ENCODE measurements at places on chromosomes 7 and 10. TPM values are rescaled to one million over a fixed set of nuclear protein-coding genes. Genes with fewer than 3 reads are reported as not detected.

GRCh38 chr7:137772748-137773147 is 74.0 kb downstream of the DGKI start:
- peaks cover 4% of the 10 kb centered on the region for H3K4me1 ChIP-seq
- DNase-seq, result no peak
- no peaks in the 10 kb centered on the region for H3K36me3 ChIP-seq
- H3K27me3 ChIP-seq, result no peaks in the 10 kb centered on the region
- H3K27ac ChIP-seq, result no peak overlapping the region
- H3K4me3 ChIP-seq, result peak overlapping the region; percentile 24

DNA sequence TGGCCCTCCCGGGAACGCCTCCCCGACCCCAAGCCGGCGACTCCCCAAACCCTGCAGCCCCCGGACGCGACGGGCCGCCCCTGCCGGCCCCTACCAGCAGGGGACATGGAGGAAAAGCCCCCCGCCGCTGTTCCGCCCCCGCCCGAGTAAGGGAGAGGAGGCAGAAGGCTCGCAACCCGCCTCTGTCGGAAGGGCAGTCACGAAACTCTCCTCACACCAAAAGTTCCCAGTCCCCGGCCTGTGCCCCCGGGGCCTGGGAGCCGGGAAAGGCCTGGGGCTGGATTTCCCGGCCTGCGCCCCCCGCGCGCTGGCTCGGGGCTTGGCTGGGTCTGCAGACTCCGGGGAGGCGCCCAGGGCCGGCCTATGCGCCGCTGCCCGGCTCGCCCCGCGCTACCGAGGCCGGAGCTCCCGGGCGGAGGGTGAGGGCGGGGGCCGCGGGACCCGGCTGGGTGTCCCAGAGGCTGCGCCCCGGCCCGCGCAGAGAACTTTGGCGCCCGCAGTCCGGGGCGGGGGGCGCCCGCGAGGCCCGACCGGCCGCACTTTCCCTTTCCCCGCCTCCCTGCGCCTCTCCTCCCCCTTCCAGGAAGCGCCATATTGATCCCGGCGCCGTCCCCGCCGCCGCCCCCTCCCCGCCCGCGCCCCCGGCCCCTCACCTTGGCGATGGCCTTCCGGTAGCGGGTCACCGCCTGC is 728 bp downstream of the PARD3 start:
- H3K4me3 ChIP-seq, result peak overlapping the region; percentile 49
- peaks cover 67% of the 10 kb centered on the region for H3K27me3 ChIP-seq
- H3K27ac ChIP-seq, result no peak overlapping the region
- H3K36me3 ChIP-seq, result no peaks in the 10 kb centered on the region
- DNase-seq, result no peak
- H3K4me1 ChIP-seq, result peaks cover 8% of the 10 kb centered on the region

- H3K4me1 ChIP-seq, result no peaks in the 10 kb centered on the region
- no peak for DNase-seq
- H3K4me3 ChIP-seq, result no peak overlapping the region
- H3K36me3 ChIP-seq, result no peaks in the 10 kb centered on the region
These were observed 851.8 kb downstream of the XPNPEP1 start for GRCh38 chr10:109071539-109071938.

Gene MMRN2
- not detected for total RNA-seq

DNA sequence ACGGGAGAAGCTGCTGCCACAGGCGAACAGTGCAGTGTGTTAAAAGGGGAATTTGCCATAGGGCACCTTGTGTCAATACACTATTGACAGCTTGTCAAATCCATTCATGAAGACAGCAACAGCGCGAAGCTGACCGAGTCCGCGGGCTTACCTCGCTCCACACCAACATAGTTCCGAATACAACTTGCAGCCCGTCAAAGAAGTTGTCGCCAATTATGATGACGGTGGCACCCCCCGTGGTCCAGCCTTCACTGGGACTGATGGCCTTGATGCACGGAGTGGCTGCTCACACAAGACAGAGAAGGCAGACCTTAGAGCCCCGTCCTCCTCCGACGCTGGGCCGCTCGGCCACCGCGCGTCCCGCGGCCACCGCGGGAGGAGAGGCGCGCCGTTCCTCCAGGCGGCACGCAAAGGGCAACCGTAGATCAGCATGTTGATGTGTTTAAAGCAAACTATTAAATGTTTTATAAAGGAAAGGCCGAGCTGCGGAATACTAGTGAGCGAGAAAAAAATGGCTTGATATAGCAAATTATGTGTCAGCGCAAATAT is 96.4 kb downstream of the EBF3 start:
- H3K27me3 ChIP-seq, result no peaks in the 10 kb centered on the region
- no peaks in the 10 kb centered on the region for H3K4me1 ChIP-seq
- DNase-seq, result no peak
- H3K27ac ChIP-seq, result no peak overlapping the region

GRCh38 chr10:75377869-75378268 is 23.7 kb downstream of the ZNF503 start:
- no peak overlapping the region for H3K4me3 ChIP-seq
- no peaks in the 10 kb centered on the region for H3K36me3 ChIP-seq
- no peaks in the 10 kb centered on the region for H3K27me3 ChIP-seq
- H3K4me1 ChIP-seq, result no peaks in the 10 kb centered on the region
- H3K27ac ChIP-seq, result no peak overlapping the region

GRCh38 chr10:126199221-126199998 is 188.9 kb downstream of the ADAM12 start:
- H3K4me1 ChIP-seq, result no peaks in the 10 kb centered on the region
- no peaks in the 10 kb centered on the region for H3K27me3 ChIP-seq
- H3K27ac ChIP-seq, result no peak overlapping the region
- no peak overlapping the region for H3K4me3 ChIP-seq
- H3K36me3 ChIP-seq, result no peaks in the 10 kb centered on the region

- no peaks in the 10 kb centered on the region for H3K27me3 ChIP-seq
- no peak for DNase-seq
- H3K4me1 ChIP-seq, result peaks cover 7% of the 10 kb centered on the region
- peaks cover 6% of the 10 kb centered on the region for H3K36me3 ChIP-seq
- no peak overlapping the region for H3K4me3 ChIP-seq
These were observed 46.8 kb downstream of the TET1 start for GRCh38 chr10:68606918-68607317.

DNA sequence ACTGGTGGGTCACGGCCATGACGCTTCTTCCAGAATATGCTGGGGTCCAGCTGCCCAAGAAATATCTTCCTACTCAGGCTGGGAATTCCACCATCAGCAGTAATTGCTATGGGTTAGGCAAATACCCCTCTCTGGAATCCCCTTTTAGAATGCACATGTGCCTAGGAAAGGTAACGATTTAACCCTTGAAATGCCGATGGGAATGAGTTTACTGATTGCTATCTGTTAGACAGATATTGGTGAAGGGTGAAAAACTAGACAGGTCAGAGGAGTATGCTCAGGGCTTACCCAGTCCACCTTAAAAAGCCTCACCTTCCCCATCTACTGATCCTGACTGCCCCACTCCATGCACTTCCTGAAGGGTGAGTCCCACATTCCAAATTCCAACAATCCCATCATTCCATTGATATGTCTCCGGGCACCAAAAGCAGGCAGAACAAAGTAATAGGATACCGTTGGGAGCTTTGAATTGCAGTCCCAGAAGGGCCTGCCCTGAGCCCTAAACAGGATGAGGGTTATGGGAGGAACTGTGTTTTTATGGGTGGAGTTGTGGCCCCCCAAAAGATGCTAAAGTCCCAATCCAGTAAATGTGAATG is 59.3 kb downstream of the DLG5 start:
- H3K27me3 ChIP-seq, result no peaks in the 10 kb centered on the region
- H3K27ac ChIP-seq, result no peak overlapping the region
- no peaks in the 10 kb centered on the region for H3K36me3 ChIP-seq
- DNase-seq, result no peak

DNA sequence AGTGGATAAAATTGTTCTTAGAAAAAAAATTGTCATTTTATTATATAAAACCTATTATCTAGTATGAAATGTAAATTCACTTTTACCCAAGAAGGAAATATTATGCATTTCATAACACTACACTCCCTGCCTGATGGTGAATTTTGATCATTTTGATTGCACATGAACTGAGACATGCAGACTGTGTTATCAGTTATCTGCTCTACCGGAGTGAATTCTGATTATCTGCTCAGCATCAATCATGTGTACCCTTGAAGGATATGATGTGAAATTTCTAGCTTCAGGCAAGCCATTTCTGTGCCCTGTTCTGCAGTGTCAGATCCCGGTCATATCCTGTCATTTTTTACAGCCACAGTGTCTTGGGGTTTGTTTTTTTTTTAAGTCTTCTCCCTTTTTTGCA is 85.0 kb upstream of the FGL2 start:
- no peak overlapping the region for H3K4me3 ChIP-seq
- no peak overlapping the region for H3K27ac ChIP-seq
- no peak for DNase-seq
- no peaks in the 10 kb centered on the region for H3K27me3 ChIP-seq

Gene HOXA3
- not detected for total RNA-seq

DNA sequence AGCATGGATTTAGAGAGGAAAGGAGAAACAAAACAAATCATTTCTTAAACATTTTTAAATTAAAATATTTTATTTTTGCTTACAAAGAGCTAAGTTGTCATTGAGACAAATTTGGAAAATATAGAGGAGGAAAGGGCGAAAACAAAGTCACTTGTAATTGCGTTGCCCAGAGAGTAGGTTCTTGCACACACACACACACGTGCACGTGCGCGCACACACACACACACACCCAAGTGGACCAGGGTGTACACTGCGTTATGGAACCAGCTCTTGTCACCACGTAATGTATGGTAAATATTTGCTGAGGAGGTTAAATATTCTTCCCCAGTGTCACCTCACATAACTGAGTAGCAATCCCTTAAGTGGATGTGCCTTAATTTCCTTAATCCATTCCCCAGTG is 21.6 kb downstream of the SHH start:
- peaks cover 3% of the 10 kb centered on the region for H3K4me1 ChIP-seq
- no peak for DNase-seq
- no peaks in the 10 kb centered on the region for H3K36me3 ChIP-seq

GRCh38 chr10:68934994-68935393 is 21.0 kb upstream of the DDX21 start:
- H3K27ac ChIP-seq, result peak overlapping the region; percentile 47
- no peak overlapping the region for H3K4me3 ChIP-seq
- no peak for DNase-seq
- H3K4me1 ChIP-seq, result peaks cover 21% of the 10 kb centered on the region
- H3K36me3 ChIP-seq, result peaks cover 63% of the 10 kb centered on the region

- H3K4me1 ChIP-seq, result peaks cover 10% of the 10 kb centered on the region
- peaks cover 18% of the 10 kb centered on the region for H3K36me3 ChIP-seq
- no peaks in the 10 kb centered on the region for H3K27me3 ChIP-seq
- DNase-seq, result no peak
- no peak overlapping the region for H3K27ac ChIP-seq
These were observed 56.2 kb downstream of the CREM start for GRCh38 chr10:35182631-35183510.

- H3K27me3 ChIP-seq, result no peaks in the 10 kb centered on the region
- H3K27ac ChIP-seq, result no peak overlapping the region
- no peak for DNase-seq
- H3K36me3 ChIP-seq, result peaks cover 26% of the 10 kb centered on the region
- no peak overlapping the region for H3K4me3 ChIP-seq
- peaks cover 5% of the 10 kb centered on the region for H3K4me1 ChIP-seq
These were observed 22.6 kb downstream of the ZNF786 start for GRCh38 chr7:149067869-149068268.

GRCh38 chr7:99380032-99380822 is 5.7 kb downstream of the ARPC1B start:
- no peaks in the 10 kb centered on the region for H3K27me3 ChIP-seq
- H3K27ac ChIP-seq, result peak overlapping the region; percentile 90
- H3K4me1 ChIP-seq, result peaks cover 40% of the 10 kb centered on the region
- no peak for DNase-seq
- peaks cover 53% of the 10 kb centered on the region for H3K36me3 ChIP-seq
- H3K4me3 ChIP-seq, result peak overlapping the region; percentile 82

- no peak for DNase-seq
- H3K27ac ChIP-seq, result no peak overlapping the region
- H3K4me1 ChIP-seq, result peaks cover 38% of the 10 kb centered on the region
These were observed 3.8 kb upstream of the KAT6B start for GRCh38 chr10:74822521-74823089.

DNA sequence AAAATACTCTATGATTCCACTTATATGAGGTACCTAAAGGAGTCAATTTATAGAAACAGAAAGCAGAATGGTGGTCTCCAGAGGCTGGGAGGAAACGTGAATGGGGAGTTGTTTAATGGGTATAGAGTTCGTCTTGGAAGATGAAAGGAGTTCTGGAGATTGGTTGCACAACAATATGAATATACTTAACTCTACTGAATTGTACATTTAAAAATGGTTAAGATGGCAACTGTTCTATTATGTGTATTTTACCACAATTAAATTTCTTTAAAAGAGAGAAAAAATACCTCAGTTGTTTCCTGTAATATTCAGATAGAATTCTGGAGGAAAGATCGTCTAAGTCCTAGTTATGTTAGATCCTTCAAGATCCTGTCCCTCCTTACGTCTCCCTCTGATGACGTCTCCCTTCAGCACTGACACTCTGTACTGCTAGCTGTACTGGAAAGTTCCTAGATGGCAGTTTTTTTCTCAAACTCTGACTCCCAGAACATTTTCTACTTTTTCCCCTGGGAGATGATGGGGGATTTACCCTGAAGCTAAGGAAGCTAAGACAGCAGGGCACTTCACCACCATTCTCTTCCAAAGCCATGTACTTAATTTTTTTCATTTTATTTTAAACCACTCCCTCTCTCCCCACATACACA is 53.2 kb upstream of the CAV2 start:
- no peak overlapping the region for H3K4me3 ChIP-seq
- H3K4me1 ChIP-seq, result no peaks in the 10 kb centered on the region
- H3K27ac ChIP-seq, result no peak overlapping the region
- no peak for DNase-seq
- H3K36me3 ChIP-seq, result no peaks in the 10 kb centered on the region
- peaks cover 4% of the 10 kb centered on the region for H3K27me3 ChIP-seq

DNA sequence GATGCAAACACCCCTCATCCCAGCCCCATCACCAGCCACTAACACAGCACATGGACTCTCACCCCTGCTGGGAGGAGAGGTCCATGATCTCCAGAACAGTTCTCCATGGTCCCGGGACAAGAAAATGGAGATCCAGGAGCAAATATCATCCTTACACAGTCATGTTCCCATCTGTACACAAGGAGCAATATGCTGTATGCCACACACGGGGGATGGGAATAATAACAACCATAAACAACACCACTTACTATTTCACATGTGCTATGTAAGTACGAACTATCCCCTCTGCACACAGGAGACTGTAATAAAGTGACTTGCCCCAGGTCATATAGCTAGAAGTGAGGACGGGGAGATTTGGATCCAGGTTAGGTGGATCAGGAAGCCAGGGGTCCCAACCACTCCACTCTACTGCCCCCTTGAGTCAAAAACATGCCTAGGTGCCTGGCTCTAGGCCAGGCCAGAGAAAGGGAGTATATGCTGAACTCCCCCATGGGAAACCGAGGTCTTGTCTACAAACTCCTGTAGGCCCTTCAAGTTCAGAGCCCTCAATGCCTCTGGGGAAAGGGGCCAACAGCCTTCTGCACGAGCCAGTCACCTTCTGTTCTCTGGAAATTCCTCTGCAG is 34.1 kb downstream of the LRRC20 start:
- H3K36me3 ChIP-seq, result no peaks in the 10 kb centered on the region
- H3K27me3 ChIP-seq, result no peaks in the 10 kb centered on the region
- no peak for DNase-seq
- H3K4me1 ChIP-seq, result peaks cover 2% of the 10 kb centered on the region
- no peak overlapping the region for H3K4me3 ChIP-seq
- no peak overlapping the region for H3K27ac ChIP-seq

- no peak overlapping the region for H3K4me3 ChIP-seq
- H3K27me3 ChIP-seq, result peaks cover 4% of the 10 kb centered on the region
- H3K4me1 ChIP-seq, result peaks cover 1% of the 10 kb centered on the region
- no peaks in the 10 kb centered on the region for H3K36me3 ChIP-seq
- no peak overlapping the region for H3K27ac ChIP-seq
These were observed 385.8 kb upstream of the KLF6 start for GRCh38 chr10:4170633-4171314.
